ENCODE measurements at places on chromosomes 7 and 10. TPM values are rescaled to one million over a fixed set of nuclear protein-coding genes. Genes with fewer than 3 reads are reported as not detected.
A peak's percentile ranks its signal among the peaks of the same experiment; 100 is the strongest.

DNA sequence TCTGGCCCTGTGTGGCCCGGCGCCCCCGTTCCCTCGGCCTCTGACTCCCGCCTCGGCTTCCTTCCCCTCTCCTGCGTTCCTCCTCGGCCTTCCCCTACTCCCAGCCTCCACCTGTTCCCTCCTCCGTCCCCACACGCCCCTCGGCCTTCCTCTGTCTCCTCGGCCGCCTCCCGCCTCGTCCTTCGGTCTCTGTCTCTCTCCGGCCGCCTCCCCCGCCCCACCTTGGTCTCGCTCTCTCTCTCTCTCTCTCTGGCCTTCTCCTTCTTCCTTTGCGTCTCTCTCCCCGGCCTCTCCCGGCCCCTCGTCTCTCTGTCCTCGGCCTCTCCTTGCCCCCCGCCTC is 588 bp downstream of the GET4 start:
- no peak for DNase-seq

- peak; percentile 60 for DNase-seq
Observed at GRCh38 chr10:19638182-19638895, 177.9 kb upstream of the PLXDC2 start.

DNA sequence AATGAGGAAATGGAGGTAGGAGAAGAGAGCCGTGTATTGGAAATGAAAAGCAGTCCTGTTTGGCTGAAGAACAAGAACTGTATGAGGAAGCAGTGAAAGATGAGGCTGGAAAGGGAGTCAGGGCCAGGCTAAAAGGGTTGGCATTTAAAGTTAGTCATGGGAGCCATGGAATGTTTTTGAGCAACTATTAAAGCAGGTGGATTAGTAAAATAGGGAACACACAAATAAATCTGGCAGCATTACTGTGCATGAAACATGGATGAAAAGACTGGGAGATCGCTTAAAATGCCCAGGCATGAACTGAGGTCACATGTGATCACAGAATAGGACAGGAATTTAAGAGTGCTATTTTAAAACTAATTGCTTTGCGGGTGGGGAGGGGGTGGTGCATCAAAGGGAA is 1.4 kb upstream of the IFRD1 start:
- no peak for DNase-seq

The GTF2IRD1 gene
- total RNA-seq: 5.9 TPM

- DNase-seq: no peak
Observed at GRCh38 chr10:13187135-13187534, 25.8 kb downstream of the MCM10 start.

The IFIT1B gene
- 0.12 TPM for total RNA-seq

- no peak for DNase-seq
Observed at GRCh38 chr7:140888087-140888486, 36.6 kb downstream of the BRAF start.

GRCh38 chr7:127959770-127960169 is 71.5 kb downstream of the LRRC4 start:
- DNase-seq: no peak

DNA sequence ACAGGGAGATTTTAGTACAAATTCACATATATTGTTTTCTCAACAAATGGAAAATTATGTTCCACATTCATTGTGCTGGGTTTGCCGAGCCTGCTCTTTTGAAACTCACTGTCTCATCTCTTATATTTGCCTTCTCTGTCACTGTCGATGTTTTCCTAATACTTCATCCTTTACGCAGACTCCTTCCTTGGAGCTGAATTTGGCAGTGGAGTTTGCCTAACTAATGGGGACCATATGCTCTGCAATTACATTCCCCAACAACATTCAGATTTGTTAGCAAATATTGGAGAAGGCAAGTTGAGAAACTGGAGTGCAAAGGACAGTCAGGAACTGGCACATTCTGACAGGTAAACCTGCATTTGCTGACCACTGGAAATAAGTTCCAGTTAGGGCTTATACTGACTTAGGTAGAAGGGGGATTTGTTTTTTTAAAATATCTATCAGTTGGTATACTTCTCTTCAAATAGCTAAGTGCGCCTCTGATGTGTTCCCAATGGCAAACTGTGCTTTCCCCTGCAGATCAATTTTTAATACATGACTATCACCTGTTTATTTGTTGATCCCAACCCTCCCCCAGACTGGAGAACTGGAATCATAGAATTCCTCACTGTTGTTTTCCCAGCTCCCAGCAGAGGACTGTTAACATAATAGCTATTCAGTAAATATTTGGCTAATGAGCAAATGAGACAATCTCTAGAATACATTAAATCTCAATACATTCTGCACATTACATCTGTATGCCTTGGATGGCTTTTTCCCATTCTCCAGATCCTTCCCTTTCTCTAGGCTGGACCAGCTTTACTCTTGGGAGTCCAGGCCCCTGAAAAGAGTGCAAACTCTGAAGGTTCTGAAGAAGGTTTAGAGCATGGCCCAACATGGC is 769.3 kb downstream of the KCNMA1 start:
- no peak for DNase-seq

GRCh38 chr7:131020759-131021261 is 286.8 kb upstream of the KLF14 start:
- DNase-seq: no peak

GRCh38 chr10:63343476-63343875 is 122.3 kb downstream of the JMJD1C start:
- no peak for DNase-seq

DNA sequence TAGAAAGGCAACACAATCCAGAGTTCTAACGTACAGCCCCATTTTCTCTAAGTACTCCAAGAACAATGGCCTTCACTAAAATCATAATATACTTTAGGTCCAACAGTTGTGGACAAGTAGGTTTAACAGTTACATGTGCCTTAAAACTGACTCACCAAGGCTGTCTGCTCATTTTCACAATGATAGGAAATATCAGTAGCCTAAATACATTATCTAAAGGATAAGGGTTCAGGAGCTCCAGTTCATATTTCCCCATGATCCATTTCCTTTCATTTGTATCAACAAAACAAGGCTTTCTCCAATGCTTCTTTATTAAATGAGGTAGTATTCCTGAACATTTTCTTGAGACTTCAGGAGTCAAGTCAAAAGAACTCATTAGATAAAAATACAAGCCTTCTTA is 164.0 kb downstream of the SLC25A13 start:
- DNase-seq: no peak

GRCh38 chr7:28165961-28166955 is 14.3 kb downstream of the JAZF1 start:
- peak; percentile 62 for DNase-seq

- no peak for DNase-seq
Observed at GRCh38 chr10:69414036-69415018, 2.4 kb downstream of the TACR2 start.

The DPCD gene
- total RNA-seq: 62.3 TPM

GRCh38 chr7:1236132-1236661 is 3.5 kb downstream of the UNCX start:
- DNase-seq: no peak

- no peak for DNase-seq
Observed at GRCh38 chr7:100991631-100992030, 22.3 kb downstream of the MUC12 start.

DNA sequence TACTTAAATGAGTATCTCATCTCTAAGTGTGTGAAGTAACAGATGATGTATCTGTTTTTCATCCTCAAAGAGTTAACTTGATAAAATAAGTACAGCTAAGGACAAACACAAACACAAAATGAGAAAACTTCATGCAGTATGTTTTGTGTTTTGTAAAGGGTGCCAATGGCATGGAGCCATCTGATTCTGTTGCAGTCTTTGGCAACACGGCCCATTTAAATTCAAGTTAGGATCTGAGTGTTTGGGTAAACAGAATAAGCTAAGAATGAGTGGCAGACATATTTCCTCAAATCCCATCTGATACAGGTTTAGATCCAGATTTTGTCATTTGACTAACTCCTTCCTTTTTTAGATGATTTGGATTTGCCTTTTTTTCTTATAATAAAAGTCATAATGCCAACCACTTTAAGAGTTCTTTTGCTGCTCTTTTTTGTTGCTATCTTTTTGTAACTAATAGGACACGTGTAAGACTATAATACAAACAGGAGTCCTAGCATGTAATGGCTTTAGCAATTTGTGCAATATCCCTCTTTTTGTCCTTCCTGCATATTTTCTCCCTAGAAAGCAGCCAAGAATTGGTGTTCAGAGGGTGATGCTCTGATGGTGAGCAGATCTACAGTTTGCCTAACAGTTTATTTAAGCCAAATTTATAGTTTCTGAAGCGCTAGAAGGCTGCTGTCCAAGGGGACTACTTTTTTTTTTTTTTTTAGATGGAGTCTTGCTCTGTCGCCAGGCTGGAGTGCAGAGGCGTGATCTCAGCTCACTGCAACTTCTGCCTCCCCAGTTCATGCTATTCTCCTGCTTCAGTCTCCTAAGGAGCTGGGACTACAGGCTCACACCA is 18.9 kb upstream of the ACTA2 start:
- no peak for DNase-seq
